Erythroblast (primary cell): ENCODE measurements at places on chromosomes 7 and 10.

DNA sequence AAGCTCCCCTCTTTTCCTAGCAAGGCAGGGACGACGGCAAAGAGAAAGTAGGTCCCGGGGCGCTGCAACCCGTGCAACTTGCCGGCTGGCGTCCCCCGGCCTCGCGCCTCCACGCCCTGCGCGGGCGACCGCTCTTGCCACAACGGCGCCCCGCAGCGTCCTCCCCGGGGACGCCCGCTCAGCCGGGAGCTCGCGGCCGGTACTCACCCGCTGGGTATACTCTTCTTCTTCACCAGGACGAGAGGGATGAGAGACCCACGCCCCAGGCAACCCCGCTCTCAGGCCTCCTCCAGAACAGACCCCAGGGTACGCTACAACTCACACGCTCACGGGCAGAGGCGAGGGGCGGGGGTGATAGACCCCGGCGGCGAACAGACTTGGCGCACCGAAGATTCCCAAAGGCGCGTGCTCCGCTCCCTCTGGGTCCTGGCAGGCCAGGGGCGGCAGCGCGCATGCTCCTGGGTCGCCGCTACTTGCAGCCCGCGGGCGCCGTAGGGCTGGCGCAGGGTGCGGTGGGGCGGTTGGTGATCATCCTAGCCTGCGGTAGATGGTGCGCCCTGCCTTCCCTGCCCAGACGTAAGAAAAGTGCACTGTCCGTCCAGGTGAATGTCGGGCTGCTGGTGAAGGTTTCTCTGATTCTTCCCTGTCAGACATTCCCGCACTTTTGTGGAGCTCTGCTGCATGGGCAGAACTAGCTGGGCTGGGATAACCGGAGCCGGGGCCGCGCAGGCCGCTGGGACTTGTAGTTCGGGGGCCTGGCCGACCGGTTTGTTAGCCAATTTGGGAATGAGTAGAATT, at the start of gene CC2D2B:
TSS of gene CC2D2B (plus strand) at position 520 of the 798 bp plus-strand sequence. CDS start 3,349 bp downstream, outside the sequence.
- DNase-seq, result peak; percentile 82

- DNase-seq, result no peak
These were observed 739.9 kb downstream of the REEP3 start for GRCh38 chr10:64261092-64261491.

- DNase-seq, result no peak
These were observed 77.6 kb upstream of the JAZF1 start for GRCh38 chr7:28258240-28258639.

- no peak for DNase-seq
These were observed 110.9 kb upstream of the FAM180A start for GRCh38 chr7:135859538-135859937.

- no peak for DNase-seq
These were observed 64.7 kb downstream of the GOLGA7B start for GRCh38 chr10:97914171-97914836.

- no peak for DNase-seq
These were observed 55.6 kb downstream of the CRTAC1 start for GRCh38 chr10:97974526-97975525.

DNA sequence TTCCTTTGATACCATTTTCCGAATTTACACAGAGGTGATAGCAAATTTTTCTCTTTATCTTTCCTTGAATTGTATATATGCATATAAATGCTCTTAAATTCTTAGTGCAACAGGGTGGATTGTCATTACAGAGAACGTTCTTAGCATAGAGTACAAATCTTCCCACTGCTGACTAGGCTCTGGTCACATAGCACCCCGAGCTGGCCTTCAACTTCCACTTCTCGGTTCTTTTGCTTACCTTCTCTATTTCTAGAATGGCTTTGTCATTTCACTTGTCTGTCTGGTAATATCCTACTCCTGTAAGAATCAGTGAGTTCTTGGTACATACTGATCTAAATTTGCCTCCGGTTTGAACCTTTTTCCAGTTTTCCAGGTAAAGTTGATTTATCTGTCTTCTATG, 13.4 kb downstream of the ADIRF start:
- no peak for DNase-seq

- DNase-seq, result no peak
These were observed 283.5 kb upstream of the ADARB2 start for GRCh38 chr10:2020836-2021235.

DNA sequence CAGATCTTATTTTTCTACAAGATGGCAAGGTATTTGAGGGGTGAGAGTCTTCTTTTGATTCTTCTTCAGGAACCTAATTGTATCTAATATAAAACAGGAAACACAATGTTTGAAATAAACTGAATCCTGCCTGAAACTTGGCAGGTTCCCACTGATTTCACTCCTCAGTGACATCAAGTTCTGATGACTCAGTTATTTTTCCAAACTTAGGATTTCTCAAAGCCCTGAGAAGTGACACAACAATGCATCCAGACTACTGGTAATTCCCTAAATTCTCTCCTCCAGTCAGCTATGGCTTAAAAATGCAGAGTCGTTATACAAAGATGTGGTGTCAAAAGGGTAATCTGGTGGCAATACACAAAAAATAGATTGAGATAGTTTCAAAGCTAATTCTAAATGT, 80.9 kb downstream of the ABLIM1 start:
- DNase-seq, result no peak

DNA sequence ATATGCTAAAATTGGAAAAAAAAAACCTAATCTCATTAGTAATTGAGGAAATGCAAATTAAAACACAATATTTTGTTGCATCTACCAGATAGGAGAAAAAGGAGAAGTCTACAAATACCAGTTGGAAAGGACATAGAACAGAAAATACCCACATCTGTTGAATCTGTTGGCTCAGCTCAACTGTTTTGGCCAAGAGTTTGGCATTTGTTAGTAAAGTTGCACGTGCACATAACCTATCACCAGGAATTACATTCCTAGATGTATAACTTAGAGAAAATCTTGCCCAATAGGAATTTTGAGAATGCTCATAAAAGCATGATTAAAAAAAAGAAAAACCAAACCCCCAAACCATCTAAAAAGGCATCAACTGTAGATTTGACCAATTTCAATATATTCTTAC, 282.1 kb upstream of the BMPER start:
- DNase-seq, result no peak

DNA sequence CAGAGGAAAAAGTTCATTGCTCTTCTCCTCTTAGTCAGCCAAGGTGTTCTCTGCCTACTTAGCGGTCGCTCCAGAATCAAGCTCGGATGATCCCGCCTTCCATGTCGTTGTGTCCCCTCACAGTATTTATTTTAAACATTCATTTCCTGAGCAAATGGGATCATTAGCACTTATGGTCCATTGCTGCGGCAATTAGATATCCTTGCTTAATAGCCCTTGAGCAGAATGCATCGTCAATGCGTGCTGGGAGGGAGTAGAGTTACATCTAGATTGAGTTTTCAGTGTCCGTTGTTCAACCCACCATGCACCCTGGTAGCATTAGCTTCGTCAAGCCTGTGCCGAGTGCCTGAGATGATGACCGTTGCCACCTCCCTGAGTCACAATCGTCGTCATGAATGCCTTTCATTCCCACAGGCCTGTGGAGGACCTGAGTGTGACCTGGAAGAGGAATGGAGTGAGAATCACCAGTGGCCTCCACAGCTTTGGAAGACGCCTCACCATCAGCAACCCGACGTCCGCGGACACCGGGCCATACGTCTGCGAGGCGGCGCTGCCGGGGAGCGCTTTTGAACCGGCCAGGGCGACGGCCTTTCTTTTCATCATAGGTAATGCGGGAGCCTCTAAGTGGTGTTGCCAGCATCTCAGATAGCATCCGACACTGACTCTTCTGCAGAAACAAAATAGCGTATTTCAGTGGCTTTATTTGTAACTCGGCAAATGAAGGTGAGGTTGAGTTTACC, 650.4 kb downstream of the SDK1 start:
- DNase-seq, result no peak
